HT1080 (cell line): ENCODE measurements at places on chromosomes 11 and 22.
A peak's percentile ranks its signal among the peaks of the same experiment; 100 is the strongest.

DNA sequence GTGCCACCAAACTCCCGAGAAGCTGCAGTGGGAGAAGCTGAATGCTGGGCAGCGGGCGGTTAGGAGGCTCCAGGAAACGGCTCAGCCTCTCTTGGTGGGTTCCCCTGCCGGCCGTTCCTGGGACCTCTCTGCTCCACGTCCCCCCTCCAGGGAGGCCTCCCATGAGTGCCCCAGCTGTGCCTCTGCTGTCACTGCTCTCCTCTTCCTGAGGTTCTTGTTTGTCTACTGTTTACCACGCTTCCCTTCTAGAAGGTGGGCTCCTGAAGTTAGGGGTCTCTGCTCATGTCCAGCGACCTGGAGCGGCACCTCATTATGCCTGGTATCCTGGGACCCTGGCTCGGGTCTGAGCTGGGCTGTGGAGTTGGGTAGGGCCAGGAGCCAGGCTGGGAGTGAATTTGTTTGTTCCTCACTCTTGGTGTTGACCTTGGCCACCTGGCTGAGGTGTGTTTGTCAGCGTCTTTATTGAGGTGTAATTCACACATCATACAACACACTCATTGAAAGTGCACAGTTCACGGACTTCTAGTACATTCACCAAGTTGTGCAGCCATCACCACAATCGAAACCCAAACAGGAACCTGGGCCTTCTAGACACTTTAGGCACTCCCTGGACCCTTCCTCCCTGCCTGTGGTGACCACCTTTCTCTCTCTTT lies 37.8 kb upstream of the GRAMD4 start:
- no peak for DNase-seq

GRCh38 chr11:110654456-110654855 lies 57.8 kb downstream of the ARHGAP20 start:
- DNase-seq: no peak

- DNase-seq: peak; percentile 82
These were observed at the start of gene TMA7B for GRCh38 chr22:39959640-39960447. Gene TMA7B, plus strand, starts transcription at chr22:39960397. Its CDS starts 3,978 bp downstream, at chr22:39964375.

- no peak for DNase-seq
These were observed 31.5 kb upstream of the PLET1 start for GRCh38 chr11:112292188-112292587.

GRCh38 chr11:17257196-17257595 lies 19.3 kb upstream of the NUCB2 start:
- peak; percentile 28 for DNase-seq
